ENCODE measurements at places on chromosomes 6 and 20.

GRCh38 chr20:10902576-10903282, 228.9 kb upstream of the JAG1 start:
- peak; percentile 17 for DNase-seq

DNA sequence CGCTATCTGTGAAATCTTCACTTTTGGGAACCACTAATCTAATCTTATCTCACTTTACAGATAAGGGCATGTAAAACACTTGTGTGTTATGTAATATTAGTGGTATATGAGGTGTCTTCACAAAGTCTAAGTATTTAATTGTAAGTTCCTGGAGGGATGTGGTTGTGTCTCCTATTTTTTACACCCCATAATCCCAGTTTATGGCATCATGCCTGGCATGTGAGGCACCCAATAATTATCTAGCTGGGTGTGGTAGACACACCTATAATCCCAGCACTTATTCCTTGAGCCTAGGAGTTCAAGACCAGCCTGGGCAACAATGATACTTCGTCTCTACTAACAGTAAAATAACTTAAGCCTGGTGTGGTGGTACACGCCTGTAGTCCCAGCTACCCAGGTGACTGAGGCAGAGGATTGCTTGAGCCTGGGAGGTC, 16.5 kb upstream of the TBCC start:
- no peak for DNase-seq

DNA sequence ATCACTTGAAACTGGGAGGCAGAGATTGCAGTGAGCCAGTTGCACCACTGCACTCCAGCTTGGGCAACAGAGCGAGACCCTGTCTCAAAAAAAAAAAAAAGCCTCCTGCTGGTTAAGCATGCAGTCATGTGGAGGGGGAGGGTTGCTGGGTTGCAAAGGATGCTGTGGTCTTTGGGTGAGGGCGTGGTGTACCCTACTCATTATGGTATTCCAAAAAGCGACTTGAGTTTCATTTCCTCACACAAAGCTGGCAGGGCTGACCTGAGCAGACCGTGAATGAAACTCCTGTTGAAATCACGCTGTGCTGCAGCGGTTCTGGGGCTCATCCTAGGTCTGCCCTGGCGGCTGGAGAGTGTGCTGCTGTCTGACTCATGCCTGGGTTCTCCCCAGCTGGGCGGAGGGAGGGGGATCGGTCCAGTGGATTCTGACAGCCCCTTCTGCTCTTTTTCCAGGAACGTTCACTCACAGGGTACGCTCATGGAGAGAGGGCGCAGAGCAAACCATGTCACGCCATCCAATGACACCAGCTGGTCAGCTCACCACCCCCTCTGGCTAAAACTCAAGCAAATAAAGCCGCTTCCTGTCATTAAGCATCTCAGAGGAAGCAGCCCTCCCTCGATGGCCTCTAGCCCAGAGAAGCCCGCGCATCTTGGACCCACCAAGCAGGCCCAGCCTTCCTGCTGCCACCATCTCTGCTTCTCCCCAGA, 166.2 kb downstream of the SCML4 start:
- DNase-seq = peak; percentile 53

DNA sequence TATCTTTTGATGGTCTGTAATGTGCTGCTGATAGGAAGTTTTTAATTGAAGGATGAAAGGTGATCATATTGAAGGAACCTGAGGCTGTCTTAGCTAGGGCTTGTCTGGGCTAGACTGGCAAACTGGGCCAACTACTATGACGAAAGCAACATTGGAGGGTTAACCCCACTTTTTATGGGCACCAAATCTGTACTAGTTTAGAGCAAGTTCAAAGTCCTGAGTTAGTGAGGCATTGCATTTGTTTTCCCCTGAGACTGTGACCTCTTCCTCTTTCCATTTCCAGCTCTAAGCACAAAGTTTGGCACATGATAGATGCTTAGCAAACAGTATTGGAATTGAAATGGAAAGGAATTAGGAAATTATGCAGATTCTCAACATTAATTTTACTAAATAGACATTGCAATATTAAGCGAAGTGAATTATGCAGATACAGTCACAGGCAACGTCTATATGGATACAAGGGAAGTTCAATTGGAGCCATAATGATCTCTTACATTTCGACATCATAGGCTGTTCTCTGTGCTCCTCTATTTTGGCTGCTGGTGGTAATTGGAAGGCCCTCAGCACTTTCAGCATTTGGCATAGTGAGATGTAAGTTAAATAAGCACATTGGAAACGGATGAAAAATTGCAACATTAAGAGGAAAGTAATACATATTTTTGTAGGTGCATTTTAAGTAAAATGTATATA, 22.2 kb downstream of the CEP57L1 start:
- DNase-seq = no peak

DNA sequence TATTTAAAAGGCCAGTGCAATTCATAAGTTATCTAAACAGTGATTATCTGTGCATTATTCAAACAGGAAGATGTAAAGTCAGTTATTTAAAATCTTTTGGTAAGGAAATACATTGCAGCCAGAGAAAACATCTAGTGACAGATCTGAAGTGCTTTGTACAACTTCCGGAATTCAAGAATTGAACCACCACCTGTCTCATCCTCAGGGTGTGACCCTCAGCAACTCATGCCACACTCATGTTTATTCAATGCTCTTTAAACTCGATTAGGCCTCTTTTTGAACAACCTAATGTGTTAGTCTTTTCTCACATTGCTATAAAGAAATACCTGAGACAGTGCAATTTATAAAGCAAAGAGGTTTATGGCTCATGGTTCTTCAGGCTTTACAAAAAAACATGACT, 62.6 kb upstream of the GGTLC1 start:
- DNase-seq = no peak

DNA sequence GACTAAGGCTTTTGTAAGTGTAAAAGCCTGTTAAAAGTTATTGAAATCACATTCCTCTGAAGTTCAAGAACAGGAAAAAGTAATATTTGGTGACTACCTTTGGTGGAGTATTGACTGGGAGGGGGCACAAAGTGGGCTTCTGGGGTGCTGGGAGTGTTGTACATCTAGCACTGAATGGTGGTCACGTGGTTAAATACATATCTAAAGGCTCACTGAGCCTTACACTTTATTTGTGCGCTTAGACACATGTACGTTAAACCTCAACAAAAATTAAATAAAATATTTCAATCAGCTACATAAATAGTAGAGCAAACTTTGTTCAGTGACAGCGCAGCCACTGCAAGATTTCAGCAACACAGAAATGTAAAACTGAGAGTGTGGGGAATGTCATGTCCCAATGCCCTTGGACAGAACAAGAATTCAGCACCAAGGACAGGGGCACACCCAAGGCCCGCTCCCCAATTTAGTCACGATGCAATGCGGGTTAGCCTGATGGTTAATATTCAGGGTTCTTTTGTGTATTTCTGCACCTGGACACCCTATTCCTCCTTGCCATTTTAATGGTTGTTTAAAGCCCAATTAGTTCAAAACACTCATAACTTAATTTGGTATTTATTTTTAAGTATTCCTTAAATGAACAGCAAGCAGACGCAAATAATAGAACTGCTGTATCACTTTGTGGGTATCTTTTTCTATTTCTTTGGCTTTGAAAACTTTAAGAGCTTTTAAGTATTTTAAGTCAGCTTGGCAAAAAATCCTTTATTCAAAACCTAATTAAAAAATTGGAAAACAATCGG, 37.4 kb downstream of the ANGPT4 start:
- peak; percentile 38 for DNase-seq

DNA sequence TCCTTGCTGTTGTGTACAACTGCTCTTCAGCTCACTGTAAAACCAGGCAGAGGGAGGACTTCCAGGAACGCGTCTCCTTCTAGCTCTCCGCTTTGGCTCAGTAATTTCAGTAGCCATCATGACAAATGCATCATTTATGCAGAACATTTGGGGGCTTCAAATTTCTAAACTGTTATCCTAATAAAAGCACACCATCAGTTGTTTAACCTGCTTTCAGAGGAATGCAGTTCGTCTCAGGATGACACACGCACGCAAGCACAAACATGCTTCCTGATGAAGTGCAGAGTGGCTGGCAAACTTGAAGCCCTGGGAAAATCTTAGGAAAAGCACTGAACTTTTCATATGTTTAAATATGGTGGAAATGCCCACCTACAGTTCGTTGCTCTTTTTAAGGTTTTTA, 24.4 kb downstream of the SLC22A23 start:
- no peak for DNase-seq

DNA sequence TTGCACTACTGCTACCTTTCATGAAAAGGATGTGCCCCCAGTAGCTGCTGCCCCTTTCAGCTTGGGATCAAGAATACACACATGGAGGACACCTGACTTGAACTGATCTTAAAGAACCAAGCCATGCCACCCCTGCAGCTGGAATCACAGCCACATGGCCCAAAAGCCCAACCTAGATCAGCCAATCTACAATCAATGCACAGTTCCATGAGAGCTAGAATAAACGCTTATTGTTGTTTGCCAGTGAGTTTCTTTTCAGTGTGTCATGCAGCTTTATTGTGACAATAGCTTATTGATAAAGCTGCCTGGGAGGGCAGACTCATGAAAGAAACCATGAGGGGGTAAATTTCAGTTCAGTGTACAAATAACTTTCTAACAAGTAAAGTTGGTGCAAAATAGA, 397.7 kb downstream of the PTPRT start:
- no peak for DNase-seq

GRCh38 chr20:8678098-8678776, 390.6 kb upstream of the PLCB4 start:
- DNase-seq = peak; percentile 28

GRCh38 chr6:89199579-89199978, 17.6 kb downstream of the GABRR1 start:
- no peak for DNase-seq

DNA sequence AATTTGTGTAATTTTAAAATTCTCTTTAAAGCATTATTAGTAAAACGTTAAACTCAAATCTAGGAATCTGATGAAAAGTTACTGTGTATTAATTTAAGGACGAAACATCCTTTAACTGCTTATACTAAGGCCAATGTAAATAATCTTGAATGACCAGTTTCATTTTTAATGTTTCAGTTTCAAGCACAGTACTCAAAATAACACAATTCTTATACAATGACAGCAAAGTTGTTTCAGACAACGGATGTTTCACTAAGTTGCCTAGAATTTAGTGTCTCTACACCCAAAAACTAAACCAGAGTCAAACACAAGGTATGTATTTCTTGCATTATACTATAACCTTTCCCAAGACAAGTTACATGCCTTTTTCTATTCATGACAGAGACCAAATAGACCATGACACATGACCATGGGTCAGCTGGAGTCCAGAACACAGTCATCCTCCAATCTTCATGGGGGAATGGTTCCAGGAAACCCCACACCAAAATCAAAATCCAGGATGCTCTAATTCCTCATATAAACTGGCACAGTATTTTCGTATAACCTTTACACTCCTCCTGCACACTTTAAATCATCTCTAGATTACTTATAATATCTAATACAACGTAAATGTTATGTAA, 7.7 kb downstream of the PHIP start:
- DNase-seq = no peak

GRCh38 chr20:2596673-2597279, 55.7 kb upstream of the NOP56 start:
- DNase-seq = no peak

- DNase-seq = no peak
These were observed 13.9 kb downstream of the DEF6 start for GRCh38 chr6:35311390-35312075.

GRCh38 chr20:49999329-49999728, 16.5 kb downstream of the SNAI1 start:
- DNase-seq = no peak

DNA sequence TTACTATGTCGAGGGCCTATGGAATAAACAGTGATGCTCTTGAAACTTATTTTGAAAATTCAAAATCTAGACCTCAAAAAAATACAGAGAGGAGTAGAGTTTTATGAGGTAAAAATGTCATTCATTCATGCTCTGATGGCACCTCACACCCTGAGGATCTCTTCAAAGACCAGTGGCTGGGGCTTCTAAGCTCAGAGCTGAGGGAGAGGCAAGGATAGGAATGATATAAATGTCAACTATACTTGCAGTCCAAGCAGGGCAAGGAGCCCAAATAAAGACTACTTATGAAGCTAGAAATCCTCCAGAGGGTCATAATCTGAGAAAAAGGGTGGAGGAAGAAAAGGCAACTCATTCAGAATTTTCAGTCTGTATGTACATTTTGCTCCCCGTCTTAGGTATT, 136.7 kb upstream of the CARMIL1 start:
- no peak for DNase-seq

GRCh38 chr20:8946036-8946940, 122.6 kb upstream of the PLCB4 start:
- peak; percentile 81 for DNase-seq

DNA sequence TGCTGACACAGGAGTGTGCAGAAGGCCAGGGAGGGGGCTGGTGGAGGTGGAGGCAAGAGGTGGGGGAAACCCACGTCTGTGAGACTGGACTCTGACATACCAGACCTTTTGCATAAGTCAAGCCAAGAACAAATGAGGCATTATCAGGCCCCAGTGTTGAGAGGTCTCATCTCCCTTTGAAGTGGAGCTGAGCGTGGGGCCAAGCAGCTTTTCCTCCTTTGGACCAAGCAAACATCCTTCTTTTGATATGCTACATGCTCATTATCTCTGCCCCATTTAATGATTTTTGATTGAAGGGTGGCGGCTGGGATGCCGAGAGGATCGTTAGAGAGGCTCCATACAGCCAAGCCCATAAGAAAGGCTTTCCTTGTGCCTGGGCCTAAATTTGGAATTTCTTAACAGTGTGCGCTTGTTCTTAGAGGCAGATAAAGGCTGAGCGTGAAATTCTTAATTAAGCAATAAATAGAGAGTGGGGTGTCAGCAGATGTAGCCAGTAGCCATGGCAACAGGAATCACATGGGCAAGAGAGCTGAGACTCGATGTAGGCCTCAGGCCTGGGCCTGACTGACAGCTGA, 244.5 kb downstream of the PKHD1 start:
- no peak for DNase-seq

- peak; percentile 5 for DNase-seq
These were observed 666 bp downstream of the TPD52L1 start for GRCh38 chr6:125154118-125154760.
